K562 (cell line): ENCODE measurements at places on chromosomes 3 and 15. TPM values are rescaled to one million over a fixed set of nuclear protein-coding genes. Genes with fewer than 3 reads are reported as not detected.

The GOLGA8K gene
- 0.32 TPM in 1 of 2 replicates, not detected in the other for polyA plus RNA-seq

The MEX3B gene
- 6.9 and 8.3 TPM in 2 replicates for polyA plus RNA-seq

The STRC gene
- 0.04 TPM in 1 of 2 replicates, not detected in the other for polyA plus RNA-seq

The OR5K2 gene
- polyA plus RNA-seq = not detected in 2 replicates

The TNIK gene
- 22.2 and 22.3 TPM in 2 replicates for polyA plus RNA-seq

The RYK gene
- 15.3 and 16.6 TPM in 2 replicates for polyA plus RNA-seq

The NR2E3 gene
- not detected in 2 replicates for polyA plus RNA-seq

The CCRL2 gene
- 2.2 and 3.5 TPM in 2 replicates for polyA plus RNA-seq
